Stimulated activated CD4-positive, alpha-beta T cell treated with anti-CD3 and anti-CD28 coated beads, Interleukin-4, amount 100 ng/mL, for 48 hours (primary cell): ENCODE measurements at places on chromosomes 12 and 14.

- no peak for DNase-seq
Measured at GRCh38 chr12:24721191-24721590, 227.7 kb downstream of the BCAT1 start.

DNA sequence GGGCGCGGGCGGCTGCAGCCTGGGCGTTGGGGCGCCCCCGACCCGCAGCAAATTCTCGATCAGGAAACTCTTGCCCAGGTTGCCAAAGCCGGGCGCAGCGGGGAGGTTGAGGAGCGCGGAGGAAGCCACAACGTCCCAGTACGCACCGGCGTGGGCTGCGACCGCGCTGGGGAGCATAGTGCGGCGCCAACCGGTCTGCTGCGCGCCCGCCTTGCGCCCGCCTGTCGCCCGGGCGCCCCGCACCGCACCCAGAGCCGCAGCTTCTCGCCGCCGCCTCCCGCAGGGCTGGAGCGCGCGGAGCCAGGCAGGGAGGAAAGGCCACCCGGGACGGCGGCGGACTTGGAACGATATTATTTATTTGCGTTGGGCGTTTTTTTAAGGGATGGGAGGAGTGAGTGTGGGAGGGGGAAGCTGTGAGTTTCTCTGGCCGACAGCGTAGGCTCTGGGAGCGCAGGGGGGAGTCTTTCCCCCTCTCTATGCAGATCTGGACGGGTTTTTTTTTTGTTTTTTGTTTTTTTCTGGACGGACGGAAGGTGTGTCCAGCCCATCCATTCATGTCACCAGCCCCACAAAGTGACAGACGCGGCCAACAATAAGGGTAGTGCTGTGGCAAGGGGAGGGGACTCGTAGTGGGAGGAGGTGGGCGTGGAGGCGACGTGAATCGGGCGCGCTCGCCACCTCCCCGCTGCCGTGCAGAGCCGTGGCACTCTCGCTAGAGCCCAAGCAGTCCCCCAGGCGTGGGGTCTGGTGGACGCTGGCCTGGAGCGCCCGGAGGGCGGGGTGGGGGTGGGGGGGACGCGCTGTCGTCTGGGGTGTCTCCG, at the start of gene DBX2:
Gene DBX2, minus strand, starts transcription at position 349 of the 821 bp plus-strand sequence. Its CDS starts 172 bp downstream, at position 177.
- no peak for DNase-seq

- DNase-seq = no peak
Measured at GRCh38 chr14:28756269-28756883, 10.2 kb upstream of the FOXG1 start.

- no peak for DNase-seq
Measured at GRCh38 chr12:6960593-6961277, 9.6 kb downstream of the PTPN6 start.

GRCh38 chr14:96554315-96554910, 52.2 kb downstream of the PAPOLA start:
- no peak for DNase-seq

GRCh38 chr12:5710260-5710878, 234.7 kb downstream of the ANO2 start:
- no peak for DNase-seq

GRCh38 chr12:93266-94005, 26.9 kb downstream of the IQSEC3 start:
- DNase-seq = no peak
